ENCODE measurements at places on chromosomes 16 and 17.
A peak's percentile ranks its signal among the peaks of the same experiment; 100 is the strongest.

- no peak for DNase-seq
Measured at GRCh38 chr17:29927546-29927945, 2.5 kb downstream of the SSH2 start.

DNA sequence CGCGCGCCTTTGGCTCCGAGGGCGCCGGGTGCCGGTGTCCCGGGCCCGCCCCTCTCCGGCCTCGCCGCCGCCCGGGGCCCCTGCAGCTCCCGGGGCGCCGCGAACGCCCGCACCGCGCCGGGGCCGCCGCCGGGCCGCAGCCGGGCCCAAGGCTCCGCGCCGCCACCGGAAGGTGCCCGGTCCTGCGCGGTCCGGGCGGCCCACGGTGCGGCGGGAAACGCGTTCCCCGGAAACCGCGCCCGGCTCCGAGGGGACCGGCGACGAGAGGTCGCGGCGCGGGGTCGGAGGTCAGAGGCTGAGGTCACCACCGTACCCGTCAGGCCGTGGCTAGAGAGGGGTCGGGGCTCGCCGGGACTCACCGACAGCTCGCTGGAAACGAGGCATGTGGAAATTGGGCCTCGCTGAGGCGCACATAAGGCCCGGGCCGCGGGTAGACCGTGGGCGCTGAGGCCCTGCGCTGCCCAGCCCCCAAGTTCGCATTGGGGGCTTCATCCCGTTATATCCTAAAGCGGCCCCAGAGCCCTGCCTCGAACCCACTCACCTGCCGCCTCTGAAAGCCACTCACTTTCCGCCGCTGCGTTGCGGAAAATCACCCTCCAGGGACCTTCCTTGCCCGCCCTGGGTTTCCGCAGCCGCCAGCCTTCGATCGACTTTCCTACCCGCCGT lies at the start of gene DUS1L:
DUS1L (minus strand) TSS at position 167 of the 666 bp plus-strand sequence. CDS start 745 bp downstream, outside the sequence.
- DNase-seq = no peak

- DNase-seq = no peak
Measured at GRCh38 chr17:18041776-18042175, 2.6 kb downstream of the GID4 start.

GRCh38 chr17:39813631-39814030 lies 50.5 kb downstream of the IKZF3 start:
- DNase-seq = no peak

GRCh38 chr17:77499699-77500435 lies 359.1 kb downstream of the SEC14L1 start:
- DNase-seq = no peak

DNA sequence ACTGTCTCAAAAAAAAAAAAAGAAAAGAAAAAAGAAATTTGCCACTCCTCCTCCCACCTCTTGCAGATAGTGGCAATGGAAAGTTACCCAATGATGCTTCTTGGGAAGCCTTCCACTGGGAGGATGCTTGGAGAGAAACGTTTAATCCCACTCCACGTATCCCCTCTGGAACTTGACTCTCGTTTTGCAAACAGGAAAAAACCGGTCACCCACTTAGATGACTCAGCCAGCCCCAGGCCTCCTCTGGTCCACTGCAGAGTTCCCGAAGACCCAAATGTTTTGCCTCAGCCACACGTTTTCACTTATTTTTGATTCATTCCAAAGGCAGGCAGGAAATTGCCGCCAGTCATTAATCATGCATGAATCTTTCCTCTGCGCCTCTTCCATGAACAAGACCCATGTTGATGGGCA lies 9.3 kb upstream of the TNFRSF17 start:
- DNase-seq = no peak

- no peak for DNase-seq
Measured at GRCh38 chr17:74259667-74260524, 14.1 kb upstream of the DNAI2 start.

DNA sequence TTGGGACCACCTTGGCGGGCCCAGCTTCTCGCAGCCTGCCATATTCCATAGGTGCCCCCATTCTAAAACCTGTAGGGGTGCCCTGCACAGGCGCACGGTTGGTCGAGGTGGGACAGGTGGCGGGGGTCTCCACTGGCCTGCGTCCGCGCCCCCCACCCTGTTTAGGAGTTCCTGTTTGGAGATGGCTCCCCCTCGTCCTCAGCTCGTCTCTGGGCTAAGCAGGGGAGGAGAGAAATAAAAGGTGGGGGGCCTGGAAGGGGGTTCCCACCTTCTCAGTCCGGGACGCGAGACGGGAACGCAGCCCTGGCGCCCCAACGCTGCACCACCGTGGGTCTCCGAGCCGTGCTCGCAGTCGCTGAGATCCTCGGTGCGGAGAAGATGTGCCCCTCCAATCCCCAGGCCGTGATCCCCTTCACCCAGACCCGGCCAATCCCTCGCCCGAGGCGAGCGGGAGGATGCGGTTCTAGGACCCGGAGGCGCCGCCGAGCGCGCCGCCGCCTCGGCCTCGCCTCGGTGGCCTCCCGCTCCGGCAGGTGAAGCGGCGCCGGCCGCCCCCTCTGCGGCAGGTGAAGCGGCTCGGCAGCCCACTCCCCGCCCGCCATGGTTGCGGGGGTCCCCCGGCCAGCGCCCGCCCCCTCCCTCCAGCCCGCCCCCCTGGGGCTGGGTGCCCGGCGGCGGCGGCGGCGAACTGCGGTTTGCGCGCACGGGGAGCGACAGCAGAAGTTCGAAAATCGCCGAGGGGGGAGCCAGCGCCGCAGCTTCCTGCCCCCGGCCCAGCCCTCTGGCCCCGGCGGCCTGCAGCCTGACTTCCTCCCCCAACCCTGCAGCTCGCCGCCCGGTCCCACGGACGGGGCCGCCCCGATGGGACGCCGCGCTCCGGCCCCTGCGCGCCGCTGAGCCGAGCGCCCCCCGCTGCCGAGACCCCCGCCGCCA lies at the start of gene FMNL1:
FMNL1 (plus strand) TSS at position 805 of the 933 bp plus-strand sequence. CDS start 240 bp downstream, outside the sequence.
- DNase-seq = no peak

- DNase-seq = no peak
Measured at GRCh38 chr16:83996481-83997252, 28.6 kb downstream of the NECAB2 start.

DNA sequence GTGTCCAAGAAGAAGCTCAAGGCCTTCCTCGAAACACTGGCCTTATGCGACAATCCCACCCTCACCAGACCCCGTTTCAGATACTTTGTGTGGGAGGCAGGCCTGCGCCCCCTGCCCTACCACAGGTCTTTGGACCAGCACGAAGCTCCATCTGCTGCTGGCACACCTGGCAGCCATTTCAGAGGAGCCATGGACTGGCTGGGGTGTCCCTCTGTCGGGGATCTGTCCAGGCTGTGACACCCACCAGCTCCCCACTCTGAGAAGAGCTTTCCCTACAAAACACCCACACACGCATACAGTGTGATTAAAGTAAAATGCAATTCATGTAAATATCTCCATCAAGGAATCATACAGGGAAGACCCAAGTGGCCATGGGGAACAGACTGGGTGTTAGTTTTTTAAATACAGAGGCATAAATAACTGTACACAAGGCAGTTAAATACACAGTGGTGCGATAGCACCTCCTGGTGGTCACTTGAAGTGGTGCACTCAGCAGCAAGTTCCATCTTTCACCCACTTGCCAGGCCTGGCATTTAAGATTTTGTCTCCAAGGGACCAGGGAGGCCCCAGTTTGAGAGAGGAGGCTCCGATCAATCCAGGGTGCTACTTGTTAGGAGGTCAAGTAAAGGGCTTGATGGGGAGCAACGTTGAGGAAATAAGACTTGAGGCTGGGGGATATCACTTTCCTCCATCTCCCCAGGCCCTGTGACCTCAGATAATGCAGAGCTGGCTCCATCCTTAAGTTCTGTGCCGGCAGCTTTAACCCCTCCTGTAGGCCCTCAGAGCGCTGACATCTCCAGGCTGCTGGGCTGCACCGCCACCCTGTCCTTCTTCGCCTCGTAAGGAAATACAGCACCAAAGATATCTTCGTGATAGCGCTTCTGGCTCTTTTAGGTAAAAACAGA lies 43.6 kb downstream of the NOS2 start:
- no peak for DNase-seq

GRCh38 chr17:74807441-74807840 lies 31.3 kb upstream of the NAT9 start:
- no peak for DNase-seq

DNA sequence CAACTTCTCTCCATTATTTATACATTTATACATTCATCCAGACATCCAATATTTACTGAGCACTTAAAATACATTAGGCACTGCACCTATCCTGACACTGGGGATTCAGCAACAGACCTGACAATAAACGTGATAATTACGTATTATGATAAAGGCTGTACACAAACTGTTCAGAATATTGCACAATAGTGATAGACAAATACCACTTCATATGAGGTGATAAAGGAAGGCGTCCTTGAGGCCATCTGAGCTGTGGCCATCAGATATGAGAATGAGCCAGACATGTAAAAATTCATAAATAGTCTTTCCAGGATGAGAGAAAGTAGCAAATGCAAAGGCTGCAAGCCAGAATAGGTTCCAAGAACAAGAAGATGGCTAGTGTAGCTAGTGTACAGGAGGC lies 8.6 kb downstream of the USP32 start:
- no peak for DNase-seq

- no peak for DNase-seq
Measured at GRCh38 chr17:30391534-30391933, 12.8 kb downstream of the CPD start.

- DNase-seq = no peak
Measured at GRCh38 chr16:70480127-70481105, 26.0 kb downstream of the FCSK start.

DNA sequence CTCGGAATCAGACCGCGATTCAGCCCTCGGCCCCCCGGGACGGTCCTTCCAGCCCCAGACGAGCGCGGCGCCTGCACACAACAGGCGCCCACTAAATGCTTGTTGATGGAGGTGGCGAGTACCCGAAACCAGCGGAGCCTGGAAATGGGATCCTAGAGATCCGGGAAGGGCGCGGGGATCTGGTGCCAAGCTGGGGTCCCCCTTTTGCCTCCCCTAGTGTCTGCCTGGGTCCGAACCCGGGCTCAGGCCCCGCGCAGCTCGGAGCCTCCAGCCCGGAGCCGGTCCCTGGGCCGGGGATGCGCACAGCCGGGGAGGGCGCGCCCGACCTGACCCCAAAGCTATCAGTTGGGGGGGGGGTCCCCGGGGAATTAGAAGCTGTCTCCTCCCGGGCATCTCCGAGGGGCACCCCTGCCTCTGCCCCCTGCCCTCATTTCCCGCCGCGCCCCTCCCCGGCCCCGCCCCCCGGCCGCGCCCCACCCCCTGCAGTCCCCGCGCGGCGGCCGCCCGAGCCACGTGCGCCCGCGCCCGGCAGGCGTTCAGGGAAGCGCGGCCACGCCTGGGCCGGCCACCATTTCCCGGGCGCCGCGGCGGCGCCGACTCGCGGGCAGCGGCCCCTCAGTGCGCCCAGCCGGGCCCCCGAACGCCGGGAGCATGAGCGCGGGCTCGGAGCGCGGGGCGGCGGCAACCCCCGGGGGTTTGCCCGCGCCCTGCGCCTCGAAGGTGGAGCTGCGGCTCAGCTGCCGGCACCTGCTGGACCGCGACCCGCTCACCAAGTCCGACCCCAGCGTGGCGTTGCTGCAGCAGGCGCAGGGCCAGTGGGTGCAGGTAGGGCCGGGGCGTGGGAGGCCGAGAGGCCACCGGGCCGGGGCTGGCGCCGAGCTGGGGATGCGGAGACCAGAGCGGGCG lies at the start of gene CPNE7:
CPNE7 (plus strand) TSS at position 512 of the 906 bp plus-strand sequence; CDS start at position 652, 140 bp downstream.
- DNase-seq = no peak

- DNase-seq = no peak
Measured at GRCh38 chr16:72923757-72924156, 124.2 kb downstream of the ZFHX3 start.

DNA sequence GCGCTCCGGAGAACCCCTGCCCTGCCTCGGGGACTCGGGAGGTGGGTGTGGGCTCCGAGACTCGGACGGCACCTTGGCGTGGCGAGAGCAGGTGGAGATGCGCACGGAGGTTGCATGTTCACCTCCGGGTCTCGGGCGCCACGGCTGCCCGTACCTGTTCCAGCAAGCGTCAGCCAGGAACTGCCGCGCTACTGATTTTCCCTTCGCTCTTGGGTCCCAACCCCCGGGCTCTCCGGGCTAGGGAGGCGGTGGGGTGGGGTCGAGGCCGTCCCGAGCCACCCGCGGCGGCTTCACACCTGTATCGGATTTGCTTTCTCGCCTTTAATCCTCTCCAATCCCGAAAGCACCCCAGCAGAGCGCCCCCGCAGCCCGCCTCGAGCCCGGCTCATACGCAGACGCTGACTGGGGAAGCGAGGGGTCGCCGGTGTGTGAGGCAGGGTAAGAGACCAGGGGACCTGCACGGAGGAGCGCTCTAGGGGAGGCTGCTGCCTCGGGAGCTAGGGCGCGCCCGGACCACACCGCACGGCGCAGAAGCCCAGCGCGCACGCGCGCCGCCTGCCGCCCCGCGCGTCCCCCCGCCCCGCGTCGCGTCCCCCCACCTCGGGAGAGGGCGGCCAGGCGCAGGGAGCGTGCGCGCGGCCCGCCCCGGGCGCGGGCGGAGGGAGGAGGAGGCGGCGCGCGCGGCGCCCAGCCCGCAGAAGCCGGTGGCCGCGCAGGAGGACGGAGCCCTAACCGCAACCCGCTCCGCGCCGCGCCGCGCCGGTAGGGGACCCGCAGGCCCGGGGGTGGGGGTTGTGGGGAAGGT lies at the start of gene DUSP14:
DUSP14 (plus strand) TSS at position 695 of the 805 bp plus-strand sequence. CDS start 22,382 bp downstream, outside the sequence.
- DNase-seq = peak; percentile 28
